Calu3 (cell line): ENCODE measurements at places on chromosomes 12 and 14.
A peak's percentile ranks its signal among the peaks of the same experiment; 100 is the strongest.

- H3K4me3 ChIP-seq: no peak overlapping the region
- H3K27ac ChIP-seq: no peak overlapping the region
- no peaks in the 10 kb centered on the region for H3K4me1 ChIP-seq
- H3K27me3 ChIP-seq: peaks cover 32% of the 10 kb centered on the region
- H3K36me3 ChIP-seq: no peaks in the 10 kb centered on the region
Observed at GRCh38 chr12:68376901-68377300, 44.7 kb upstream of the MDM1 start.

DNA sequence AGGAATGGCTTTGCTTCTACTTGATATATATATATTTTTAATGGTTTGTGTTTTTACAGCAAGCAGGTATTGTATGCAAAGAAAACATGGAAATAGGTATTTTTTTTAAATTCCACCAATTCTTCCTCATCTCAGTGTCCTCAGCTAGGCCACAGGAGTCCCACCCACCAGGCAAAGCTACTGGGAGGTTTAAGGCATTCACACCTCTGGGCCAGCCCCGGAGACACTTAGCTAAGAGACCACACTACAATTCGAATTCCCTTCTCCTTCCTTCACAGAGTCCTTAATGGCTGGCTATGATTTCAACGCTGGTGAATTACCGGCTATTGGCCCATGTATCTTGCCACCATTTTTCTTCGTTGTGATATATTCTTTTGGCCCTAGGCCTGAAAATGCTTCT is 71.4 kb downstream of the SLC15A4 start:
- no peak overlapping the region for H3K4me3 ChIP-seq
- no peaks in the 10 kb centered on the region for H3K4me1 ChIP-seq
- H3K27me3 ChIP-seq: no peaks in the 10 kb centered on the region
- H3K36me3 ChIP-seq: no peaks in the 10 kb centered on the region
- no peak overlapping the region for H3K27ac ChIP-seq

DNA sequence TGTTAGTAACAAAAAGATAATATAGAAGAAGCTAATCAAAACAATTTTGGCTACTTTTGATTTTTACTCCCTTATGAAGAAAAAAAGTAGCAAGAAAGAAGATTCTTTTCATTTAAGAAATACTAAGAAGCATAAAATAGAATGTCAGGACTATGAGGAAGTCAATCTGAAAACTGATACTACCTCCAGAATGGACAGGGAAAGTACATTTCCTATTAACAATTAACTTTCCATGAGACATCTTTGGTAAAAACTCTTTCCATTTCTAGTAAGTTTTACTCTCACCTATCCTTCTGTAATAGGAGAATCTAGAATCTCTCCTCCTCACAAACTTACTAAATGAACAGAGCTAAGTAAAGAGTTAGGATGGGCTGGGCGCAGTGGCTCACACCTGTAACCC is 51.3 kb upstream of the NPFF start:
- DNase-seq: no peak
- peak overlapping the region; percentile 39 for H3K4me3 ChIP-seq
- peak overlapping the region; percentile 86 for H3K27ac ChIP-seq
- H3K36me3 ChIP-seq: peaks cover 5% of the 10 kb centered on the region

GRCh38 chr12:1881301-1881700 is 37.2 kb downstream of the CACNA2D4 start:
- peaks cover 94% of the 10 kb centered on the region for H3K27me3 ChIP-seq
- no peaks in the 10 kb centered on the region for H3K36me3 ChIP-seq
- DNase-seq: no peak
- H3K27ac ChIP-seq: no peak overlapping the region

GRCh38 chr14:98167705-98168104 is 1104.3 kb downstream of the BCL11B start:
- DNase-seq: no peak
- H3K27me3 ChIP-seq: no peaks in the 10 kb centered on the region
- H3K4me3 ChIP-seq: no peak overlapping the region
